ENCODE measurements at places on chromosomes 13 and 19.

- no peak for DNase-seq
Observed at GRCh38 chr13:29959086-29959485, 108.7 kb upstream of the UBL3 start.

- DNase-seq = peak; percentile 40
Observed at GRCh38 chr13:112803422-112803821, 113.6 kb downstream of the ATP11A start.

DNA sequence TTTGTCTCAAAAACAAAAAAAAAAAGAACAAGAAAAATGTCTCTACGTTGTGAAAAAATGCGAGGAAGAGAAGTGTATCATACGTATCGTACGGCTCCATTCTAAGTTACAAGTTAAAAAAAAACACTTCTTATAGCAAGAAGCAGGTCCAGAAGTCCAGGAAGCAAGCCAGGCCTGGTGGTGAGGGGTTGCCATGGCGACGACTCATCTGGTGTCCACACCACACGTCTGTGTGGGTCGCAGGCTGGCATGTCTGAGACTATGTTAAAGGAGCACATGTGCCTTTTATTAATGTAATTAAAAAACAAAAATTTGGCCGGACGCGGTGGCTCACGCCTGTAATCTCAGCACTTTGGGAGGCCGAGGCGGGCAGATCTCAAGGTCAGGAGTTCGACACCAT is 5.9 kb downstream of the MED16 start:
- no peak for DNase-seq

- DNase-seq = no peak
Observed at GRCh38 chr13:34376483-34376882, 558.5 kb downstream of the RFC3 start.

DNA sequence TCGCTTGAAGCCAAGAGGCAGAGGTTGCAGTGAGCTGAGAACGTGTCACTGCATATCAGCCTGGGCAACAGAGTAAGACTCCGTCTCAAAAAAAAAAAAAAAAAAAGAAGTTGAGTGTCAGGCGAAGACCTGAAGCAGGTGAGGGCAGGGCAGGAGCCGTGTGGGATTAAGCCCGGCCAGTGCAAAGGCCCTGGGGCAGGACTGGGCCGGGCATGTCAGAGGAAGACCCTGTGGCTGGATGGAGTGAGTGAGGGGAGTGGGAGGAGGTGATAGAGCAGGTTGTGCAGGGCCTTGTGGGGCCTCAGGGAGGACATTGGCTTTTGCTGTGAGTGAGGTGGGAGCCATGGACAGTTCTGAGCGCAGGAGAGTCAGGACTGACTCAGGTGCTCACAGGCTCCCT is 47.9 kb downstream of the TMED1 start:
- DNase-seq = no peak

- DNase-seq = no peak
Observed at GRCh38 chr13:87981416-87981815, 310.2 kb downstream of the SLITRK5 start.

- DNase-seq = peak; percentile 75
Observed at GRCh38 chr19:8505680-8506401, 3.4 kb upstream of the PRAM1 start.

GRCh38 chr13:110559429-110559943 is 2.0 kb downstream of the RAB20 start:
- DNase-seq = peak; percentile 58

DNA sequence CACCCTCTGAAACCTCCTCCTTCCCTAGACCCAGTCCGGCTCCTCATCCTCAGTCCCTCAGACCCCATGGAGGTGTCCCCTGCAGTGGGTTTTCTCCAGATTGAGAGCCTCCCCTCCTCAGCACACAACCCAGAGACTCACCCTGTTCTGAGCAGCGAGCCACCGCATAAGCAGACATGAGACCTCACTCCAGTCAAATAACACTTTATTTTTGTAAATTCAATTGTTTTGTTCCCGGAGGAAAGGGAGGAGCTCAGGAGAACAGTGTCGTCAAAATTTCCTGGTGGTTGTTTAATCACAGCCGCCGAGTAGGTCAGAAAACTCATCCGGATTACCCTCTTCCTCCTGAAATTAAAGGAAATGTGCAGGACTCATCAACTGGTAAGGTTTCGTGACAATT is 57.5 kb downstream of the ERICH4 start:
- DNase-seq = no peak

GRCh38 chr13:78598116-78598781 is 5.1 kb downstream of the POU4F1 start:
- DNase-seq = no peak

GRCh38 chr19:19661141-19661674 is 2.3 kb downstream of the ATP13A1 start:
- DNase-seq = no peak
